Amniotic stem cell (primary cell): ENCODE measurements at places on chromosomes 7 and 10.
A peak's percentile ranks its signal among the peaks of the same experiment; 100 is the strongest.

GRCh38 chr7:158476331-158476932 is 111.2 kb downstream of the PTPRN2 start:
- DNase-seq, result no peak

- DNase-seq, result no peak
Observed at GRCh38 chr7:143965280-143965679, 10.6 kb downstream of the OR2F1 start.

DNA sequence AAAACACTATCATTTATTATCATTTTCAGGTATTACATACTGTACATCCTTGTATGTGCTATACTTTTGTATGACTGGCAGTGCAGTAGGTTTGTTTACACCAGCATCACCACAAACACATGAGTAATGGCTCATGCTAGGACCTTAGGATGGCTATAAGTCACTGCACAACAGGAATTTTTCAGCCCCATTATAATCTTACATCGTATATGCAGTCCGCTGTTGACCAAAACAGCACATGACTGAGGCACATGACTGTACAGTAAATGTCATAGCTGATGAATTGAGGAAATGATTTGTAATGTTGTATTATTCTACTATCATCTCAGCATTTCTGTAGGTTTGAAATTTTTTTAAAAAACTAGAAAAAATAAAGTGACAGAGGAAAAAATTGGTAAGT is 38.6 kb downstream of the BPGM start:
- DNase-seq, result no peak

GRCh38 chr7:142024547-142024946 is 28.9 kb downstream of the MGAM start:
- DNase-seq, result no peak

GRCh38 chr7:88095-88926 is 104.1 kb upstream of the FAM20C start:
- DNase-seq, result no peak

DNA sequence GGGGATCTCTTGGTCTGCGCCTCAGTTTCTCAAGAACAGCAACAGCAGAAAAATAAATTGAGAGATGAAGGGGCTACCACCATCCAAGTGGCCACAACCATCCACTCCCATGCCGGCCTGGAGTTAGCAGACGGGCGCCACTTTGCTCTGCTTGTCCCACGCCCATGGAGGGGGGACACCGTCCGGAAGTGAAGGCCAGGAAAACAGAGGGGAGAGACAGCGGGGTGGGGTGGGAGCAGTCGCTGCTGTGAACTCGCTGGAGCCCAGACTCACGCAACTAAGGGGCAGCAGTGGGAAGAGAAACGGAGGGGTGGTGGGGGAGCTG is 135.4 kb downstream of the KIF20B start:
- no peak for DNase-seq

DNA sequence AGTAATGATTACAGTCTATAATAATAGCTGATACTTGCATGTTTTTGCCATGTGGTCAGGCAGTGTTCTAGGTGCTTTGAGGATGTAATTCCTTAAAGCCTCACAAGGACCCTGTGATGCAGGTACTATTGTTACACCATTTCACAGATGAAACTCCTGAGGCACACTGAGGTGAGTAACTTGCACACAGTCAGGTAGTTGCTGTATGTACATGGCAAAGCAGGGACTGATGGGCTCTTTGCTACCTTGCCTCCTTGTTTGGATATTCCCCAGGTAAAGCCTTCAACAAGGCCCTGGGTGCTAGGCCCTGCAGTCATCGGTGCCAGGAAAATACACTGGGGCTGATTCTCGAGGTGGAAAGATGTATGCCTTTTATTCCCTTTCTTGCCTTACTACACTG is 317.5 kb downstream of the CXCL12 start:
- DNase-seq, result no peak

DNA sequence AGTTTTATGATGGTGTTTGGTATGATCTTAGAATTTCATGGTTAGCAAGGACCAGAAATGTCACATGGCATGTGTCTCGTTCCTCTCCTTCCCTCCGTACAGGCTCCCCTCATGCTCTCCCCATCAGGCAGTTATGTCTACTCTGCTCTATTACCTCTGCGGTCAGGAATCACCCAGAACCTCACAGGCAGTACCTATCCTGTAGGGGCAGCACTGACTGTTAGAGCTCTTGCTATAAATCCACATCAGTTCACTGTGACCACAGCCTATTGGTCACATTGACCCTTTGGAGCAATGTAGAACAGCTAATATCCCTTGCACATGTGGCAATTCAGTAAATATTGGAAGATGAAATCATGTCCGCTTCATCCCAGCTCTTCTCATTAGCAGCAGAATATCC is 151.8 kb downstream of the WNT2 start:
- no peak for DNase-seq

DNA sequence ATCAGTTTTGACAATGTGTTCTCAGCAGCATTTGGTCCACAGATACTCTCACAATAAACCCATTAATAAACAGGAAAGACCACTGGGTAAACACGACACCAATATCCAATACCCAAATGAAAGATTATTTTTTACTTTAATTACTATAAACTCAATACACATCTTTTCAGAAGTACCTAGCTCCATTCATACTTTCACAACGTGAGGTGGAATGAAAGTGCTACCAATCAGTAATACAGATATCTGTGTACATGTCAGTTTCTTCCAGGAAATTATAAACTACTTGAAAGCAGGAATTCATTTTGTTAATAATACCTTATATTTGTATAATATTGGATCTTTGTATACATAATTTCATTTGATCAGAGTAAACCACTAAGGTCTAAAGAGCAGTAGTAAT is 11.9 kb downstream of the CDK6 start:
- no peak for DNase-seq

DNA sequence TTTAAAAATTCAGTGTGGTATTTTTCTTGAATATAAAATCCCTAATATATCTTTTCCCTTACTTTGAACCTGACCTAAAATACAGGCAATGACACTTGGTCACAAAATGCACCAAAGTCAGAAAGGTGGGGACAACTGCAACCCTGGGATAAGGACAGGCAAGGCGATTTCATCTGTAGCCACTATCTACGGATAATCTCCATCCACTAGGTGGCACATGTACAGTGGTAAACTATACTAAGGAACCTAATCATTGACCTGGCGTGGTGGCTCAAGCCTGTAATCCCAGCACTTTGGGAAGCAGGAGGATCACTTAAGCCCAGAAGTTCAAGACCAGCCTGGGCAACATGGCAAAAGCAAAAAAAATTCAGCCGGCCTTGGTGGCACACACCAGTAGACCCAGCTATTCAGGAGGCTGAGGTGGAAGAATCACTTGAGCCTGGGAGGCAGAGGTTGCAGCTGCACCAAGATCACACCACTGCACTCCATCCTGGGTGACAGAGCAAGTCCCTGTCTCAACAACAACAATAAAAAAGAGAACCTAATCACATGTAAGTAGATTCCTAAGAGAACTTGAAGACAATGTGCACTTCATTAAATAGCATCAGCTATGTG is 98.9 kb downstream of the KMT2C start:
- no peak for DNase-seq

DNA sequence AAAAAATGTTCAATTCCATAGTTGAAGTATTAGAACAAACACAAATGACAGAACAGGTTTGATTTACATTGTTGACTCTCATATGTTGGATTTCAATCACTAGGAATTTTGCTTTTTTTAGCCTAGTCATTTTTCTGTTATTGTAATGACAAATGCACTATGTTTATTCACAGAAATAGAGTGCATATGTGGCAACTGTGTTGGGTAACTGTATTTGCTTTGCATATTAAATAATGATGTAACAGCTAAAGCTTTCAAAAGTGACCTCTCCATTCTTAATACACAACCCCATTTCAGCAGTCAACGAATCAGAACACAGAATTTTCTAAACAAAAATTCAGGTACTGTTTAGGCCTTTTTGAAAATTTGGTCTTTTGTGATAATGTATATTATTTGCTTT is 54.0 kb upstream of the SLC26A5 start:
- no peak for DNase-seq

DNA sequence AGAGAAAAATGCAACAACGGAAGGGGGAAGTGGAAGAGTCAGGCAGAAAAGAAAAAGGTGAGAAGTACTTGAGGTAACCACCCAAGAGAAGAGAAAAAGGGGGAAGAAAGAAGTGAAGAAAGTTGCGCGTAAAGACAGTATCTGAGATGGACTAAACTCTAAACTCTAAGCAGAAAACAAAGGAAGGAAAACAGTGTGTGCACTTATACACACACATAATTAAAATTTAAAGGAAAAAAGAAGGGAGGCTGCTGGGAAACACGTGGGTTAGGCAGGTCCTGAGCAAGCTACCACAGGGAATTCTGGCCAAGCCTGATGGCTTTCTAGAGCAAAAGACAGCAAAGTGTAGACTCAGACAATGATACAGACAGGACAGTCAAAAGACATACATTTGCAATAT is 78.0 kb downstream of the UBE2H start:
- no peak for DNase-seq

- no peak for DNase-seq
Observed at GRCh38 chr7:94883616-94884015, 23.8 kb upstream of the PPP1R9A start.

DNA sequence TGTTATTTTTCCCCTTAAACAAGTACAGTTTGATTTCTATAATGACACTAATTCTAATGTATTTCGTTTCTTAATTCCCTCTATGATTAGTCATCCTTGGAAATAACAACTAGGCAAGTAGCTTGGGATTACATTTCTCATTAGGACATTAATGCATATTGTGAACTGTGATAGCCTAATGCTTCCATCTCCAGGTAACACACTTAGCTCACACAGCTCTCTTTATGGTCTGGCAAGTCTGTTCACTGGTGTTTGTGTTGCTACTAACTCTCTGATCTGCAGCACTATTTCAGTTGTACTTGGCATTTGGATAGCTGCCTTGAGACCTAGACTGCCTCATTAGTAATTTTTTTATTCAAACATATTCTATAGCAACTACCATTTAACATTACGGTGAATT is 853.2 kb downstream of the SORCS3 start:
- no peak for DNase-seq

DNA sequence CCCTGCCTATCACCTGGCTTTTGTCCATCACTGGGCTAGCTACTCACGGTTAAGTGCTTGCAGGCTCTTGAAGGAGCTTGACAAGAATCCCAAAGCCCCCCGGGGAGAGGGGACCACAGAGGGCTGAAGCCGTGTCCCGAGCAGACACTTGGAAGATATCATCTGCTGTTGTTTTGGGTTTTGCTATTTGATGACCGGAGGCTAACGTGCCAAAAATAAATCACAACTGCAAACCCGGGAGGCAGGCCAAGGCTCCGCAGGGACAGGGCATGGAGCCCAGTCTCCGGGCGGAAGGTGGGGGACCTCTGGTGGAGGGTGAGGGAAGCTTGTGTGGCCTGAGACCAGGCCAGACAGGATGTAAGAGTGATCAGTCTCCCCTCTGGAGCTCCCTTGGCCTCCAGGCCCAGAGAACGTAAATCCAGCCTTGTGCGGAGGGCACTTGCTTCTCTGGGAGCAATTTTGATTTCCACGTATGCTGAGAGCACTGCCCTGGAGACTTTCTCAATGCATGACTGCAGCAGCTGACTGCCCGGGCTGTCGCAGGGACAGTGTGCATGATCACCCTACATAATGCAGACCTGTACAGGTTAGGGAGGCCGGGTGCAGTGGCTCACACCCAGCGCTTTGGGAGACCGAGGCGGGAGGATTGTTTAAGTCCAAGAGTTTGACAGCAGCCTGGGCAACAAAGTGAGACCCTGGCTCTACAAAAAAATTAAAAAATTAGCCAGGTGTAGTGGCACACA is at the start of gene PHKG1:
TSS of gene PHKG1 (minus strand) at position 164 of the 743 bp plus-strand sequence. CDS start 4,011 bp downstream, outside the sequence.
- DNase-seq, result peak; percentile 57

DNA sequence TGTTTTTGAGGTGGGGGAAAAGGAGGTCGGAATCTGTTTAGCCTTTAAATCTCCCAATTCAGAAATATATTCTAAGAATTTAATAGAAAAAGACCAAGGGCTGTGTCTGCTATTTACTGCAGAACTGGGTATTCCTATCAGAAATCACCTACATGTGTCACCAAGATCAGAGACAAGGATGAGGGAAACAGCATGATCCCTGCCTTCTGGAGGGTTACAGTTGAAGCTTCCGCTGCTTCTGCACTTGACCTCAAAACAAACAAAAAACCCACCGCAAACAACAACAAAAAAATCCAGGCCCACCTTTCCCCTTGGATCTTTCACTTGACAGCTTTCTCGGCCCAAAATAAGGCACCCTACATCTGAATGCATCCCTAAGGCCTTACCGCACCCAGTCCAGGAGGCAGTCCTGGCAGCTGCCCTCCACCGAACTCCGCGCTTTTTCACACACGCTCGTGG is 750 bp upstream of the CDK14 start:
- DNase-seq, result no peak

GRCh38 chr10:25493122-25493893 is 318.5 kb downstream of the GPR158 start:
- no peak for DNase-seq

GRCh38 chr7:135159359-135160085 is 11.0 kb downstream of the CYREN start:
- no peak for DNase-seq

- DNase-seq, result no peak
Observed at GRCh38 chr7:33885290-33886148, 19.8 kb upstream of the BMPER start.

DNA sequence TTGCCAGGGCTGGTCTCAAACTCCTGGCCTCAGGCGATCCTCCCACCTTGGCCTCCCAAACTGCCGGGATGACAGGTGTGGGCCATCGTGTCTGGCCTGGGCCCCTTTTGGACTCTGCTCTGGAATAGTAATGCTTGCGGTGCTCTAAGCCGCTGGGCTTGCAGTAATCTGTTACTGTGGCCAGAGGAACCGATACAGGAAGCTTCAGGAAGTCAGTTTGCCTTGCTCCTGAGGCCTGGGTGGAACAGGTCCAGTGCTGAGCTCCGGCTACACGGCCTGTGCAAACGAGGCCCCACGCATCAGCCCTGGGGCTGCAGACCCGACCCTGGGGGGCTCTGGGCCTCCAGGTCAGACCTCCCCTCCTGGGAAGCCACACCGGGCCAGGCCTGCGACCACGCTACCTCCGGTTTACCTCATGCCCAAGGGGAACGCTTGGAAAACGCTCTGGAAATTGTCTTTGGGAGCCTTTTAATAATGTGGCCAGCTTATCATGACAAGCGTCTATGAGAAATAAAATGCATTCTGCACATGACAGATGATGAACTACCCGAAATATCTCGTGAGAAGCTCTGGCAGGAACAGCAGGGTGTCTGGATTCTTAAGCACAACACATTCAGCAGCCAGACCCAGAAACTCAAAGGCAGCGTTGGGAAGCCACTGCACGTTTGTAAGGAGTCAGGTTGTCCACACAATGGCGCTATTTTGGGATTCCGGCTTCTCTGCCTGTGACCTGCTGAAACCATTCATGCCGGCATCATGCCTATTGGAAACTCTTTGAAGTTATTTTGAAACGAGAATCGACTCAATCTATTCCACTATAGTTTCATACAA is 10.1 kb upstream of the ADAP1 start:
- DNase-seq, result no peak

DNA sequence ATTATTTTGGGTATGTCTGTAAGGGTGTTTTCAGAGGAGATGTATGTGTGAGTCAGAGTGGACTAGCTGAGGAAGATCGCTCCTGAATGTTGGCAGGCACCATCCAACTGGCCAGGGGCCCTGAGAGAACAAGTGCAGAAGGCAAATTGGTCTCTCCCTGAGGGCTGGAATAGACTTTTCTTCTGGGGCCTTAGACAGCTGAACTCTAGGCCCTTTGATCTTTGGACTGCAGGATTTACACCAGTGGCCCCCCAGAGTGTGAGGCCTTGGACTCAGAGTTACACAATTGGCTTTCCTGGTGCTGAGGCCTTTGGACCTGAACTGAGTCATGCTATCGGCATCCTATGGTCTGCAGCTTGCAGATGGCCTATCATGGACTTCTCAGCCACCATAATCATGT is 217.2 kb downstream of the REEP3 start:
- no peak for DNase-seq
